Transverse colon (tissue), 4 donors: ENCODE measurements at places on chromosomes 4 and X. TPM values are rescaled to one million over a fixed set of nuclear protein-coding genes. Genes with fewer than 3 reads are reported as not detected.

DNA sequence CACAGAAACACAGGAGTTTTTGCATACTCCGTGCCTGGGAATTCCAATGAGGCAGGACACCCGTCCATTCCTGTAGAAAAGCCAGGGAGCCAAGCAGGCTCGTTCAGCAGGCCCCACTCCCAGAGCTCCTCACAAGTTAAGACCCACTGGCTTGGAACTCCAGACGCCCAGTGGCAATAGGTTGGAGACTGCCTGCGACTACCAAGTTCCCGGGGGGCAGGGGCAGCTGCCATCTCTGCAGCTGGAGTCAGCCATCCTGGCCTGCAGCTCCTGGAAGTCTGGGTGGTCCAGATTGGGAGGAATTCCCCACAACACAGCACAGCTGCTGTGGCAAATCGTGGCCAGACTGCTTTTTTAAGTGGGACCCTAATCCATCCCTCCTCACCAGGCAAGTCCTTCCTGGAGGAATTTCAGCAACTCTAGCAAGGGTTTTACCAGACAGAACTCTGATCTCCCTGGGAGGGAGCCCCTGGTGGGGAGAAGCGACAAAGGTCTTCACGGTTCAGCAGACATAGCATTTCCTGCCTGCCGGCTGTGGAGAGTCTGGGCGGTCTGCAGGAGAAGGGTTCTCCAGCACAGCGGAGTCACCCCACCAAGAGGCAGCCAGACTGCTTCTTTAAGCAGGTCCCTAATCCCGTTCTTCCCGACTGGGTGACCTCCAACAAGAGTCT, 231.9 kb downstream of the STPG2 start:
- H3K27ac ChIP-seq = no peak overlapping the region
- no peaks in the 10 kb centered on the region for H3K27me3 ChIP-seq
- H3K4me3 ChIP-seq = no peak overlapping the region
- no peaks in the 10 kb centered on the region for H3K36me3 ChIP-seq

DNA sequence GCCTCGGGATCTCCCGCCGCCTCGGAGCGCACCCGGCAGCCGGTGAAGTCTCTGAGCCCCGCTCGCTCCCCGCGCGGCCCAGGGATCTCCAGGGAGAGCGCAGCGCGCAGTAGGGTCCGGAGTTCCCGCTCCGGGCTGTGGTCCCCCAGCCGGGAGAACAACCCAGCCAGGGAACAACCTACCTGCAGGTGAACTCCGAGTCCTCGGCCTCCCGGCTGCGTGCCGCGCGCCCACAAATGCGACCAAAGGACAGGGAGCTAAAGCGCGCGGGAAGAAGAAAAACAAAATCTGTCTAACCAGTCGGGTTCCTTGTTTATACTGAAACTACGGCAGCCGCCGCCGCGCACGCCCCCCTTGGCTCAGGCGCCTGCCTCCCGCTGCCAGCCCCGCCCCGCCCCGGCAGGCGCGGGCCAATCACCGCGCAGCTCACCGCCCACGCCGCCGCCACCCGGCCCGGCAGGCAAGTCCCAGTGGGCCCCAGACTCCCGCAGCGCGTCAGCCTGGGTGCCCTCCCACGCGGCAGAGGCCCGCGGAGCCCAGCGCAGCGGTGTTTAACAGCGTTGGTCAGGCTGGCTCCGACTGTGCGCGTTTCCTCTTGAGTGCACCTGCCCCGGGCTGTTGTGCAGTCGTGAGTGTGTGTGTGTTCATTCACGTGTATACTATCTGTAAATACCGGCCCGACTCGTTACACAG, at the start of gene RASGEF1B:
Gene RASGEF1B (minus strand): TSS at position 320 of the 693 bp plus-strand sequence. CDS start 12,399 bp downstream, outside the sequence.
- H3K36me3 ChIP-seq = no peaks in the 10 kb centered on the region
- peak; percentile 94 for DNase-seq
- H3K4me3 ChIP-seq = peak within 1 kb of the TSS; percentile 80
- peak within 1 kb of the TSS; percentile 98 for H3K27ac ChIP-seq
- H3K4me1 ChIP-seq = peaks cover 14% of the 10 kb centered on the region
- no peaks in the 10 kb centered on the region for H3K27me3 ChIP-seq

- peak overlapping the region; percentile 12 for H3K27ac ChIP-seq
- no peak for DNase-seq
- no peaks in the 10 kb centered on the region for H3K36me3 ChIP-seq
- no peaks in the 10 kb centered on the region for H3K27me3 ChIP-seq
- H3K4me3 ChIP-seq = no peak overlapping the region
Measured at GRCh38 chr4:158915683-158916241, 146.9 kb downstream of the FNIP2 start.

GRCh38 chr4:168699224-168699878, 202.5 kb downstream of the PALLD start:
- H3K27ac ChIP-seq = no peak overlapping the region
- no peaks in the 10 kb centered on the region for H3K4me1 ChIP-seq
- no peaks in the 10 kb centered on the region for H3K27me3 ChIP-seq
- no peak for DNase-seq

MUC7 gene
- total RNA-seq = not detected

- DNase-seq = no peak
- no peak overlapping the region for H3K4me3 ChIP-seq
- H3K36me3 ChIP-seq = no peaks in the 10 kb centered on the region
- no peaks in the 10 kb centered on the region for H3K27me3 ChIP-seq
- H3K4me1 ChIP-seq = no peaks in the 10 kb centered on the region
Measured at GRCh38 chr4:5044341-5044740, 6.9 kb upstream of the STK32B start.

GRCh38 chrX:9707306-9708033, 58.2 kb downstream of the GPR143 start:
- H3K27ac ChIP-seq = no peak overlapping the region
- H3K4me3 ChIP-seq = no peak overlapping the region
- peaks cover 4% of the 10 kb centered on the region for H3K4me1 ChIP-seq
- no peaks in the 10 kb centered on the region for H3K27me3 ChIP-seq

- H3K36me3 ChIP-seq = no peaks in the 10 kb centered on the region
- no peak overlapping the region for H3K27ac ChIP-seq
- no peaks in the 10 kb centered on the region for H3K27me3 ChIP-seq
- DNase-seq = no peak
- H3K4me3 ChIP-seq = no peak overlapping the region
- no peaks in the 10 kb centered on the region for H3K4me1 ChIP-seq
Measured at GRCh38 chrX:18654875-18655836, 16.8 kb downstream of the RS1 start.

TDO2 gene
- total RNA-seq = not detected

DNA sequence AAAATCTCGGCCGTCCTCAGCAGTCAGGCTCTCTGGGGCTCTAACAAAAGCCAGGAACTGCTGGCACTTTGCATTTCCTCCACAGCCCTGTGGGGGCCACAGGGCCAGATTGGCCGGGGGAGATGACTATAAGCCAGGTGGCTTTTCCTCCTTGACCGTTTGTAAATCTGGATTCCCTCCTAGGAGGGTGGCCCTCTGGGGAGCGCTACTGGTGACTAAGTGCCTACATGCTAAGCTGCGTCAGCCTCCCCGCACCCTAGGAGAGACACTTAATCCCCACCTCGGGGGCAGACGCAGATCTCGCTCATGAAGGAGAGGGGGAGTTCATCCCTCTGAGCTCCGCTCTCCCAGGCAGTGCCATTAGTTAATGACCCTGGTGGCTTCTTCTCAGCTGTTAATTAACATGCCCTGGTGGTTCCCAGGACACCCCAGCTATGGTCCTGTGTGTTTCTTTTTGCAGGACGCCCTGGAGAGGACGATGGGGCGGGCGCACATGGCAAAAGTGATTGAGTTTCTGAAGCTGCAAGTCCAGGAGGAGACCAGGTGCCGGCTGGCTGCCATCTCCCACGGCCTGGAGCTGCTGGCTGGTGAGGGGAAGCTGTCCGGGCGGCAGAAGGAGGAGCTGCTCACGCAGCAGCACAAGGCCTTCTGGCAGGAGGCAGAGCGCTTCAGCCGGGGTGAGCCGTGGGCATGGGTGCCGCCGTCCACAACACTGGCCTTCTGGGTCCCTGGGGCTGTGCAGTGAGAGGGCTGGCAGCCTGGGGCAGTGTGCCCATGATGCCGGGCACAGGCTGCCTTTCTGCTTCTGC, 41.6 kb downstream of the EVC start:
- H3K27me3 ChIP-seq = no peaks in the 10 kb centered on the region
- H3K27ac ChIP-seq = no peak overlapping the region
- DNase-seq = no peak
- H3K36me3 ChIP-seq = no peaks in the 10 kb centered on the region
- H3K4me3 ChIP-seq = no peak overlapping the region
